ENCODE measurements at places on chromosomes 5 and 9. TPM values are rescaled to one million over a fixed set of nuclear protein-coding genes. Genes with fewer than 3 reads are reported as not detected.

The CDK5RAP2 gene
- 40.9 TPM for total RNA-seq

The GLDC gene
- 0.58 TPM for total RNA-seq

The PRRX2 gene
- total RNA-seq, result 50.0 TPM

The RASEF gene
- 0.44 TPM for total RNA-seq

The MLANA gene
- total RNA-seq, result not detected

The C5orf58 gene
- not detected for total RNA-seq

The NEUROG1 gene
- total RNA-seq, result not detected

The RFK gene
- 22.3 TPM for total RNA-seq

The CYSRT1 gene
- 0.44 TPM for total RNA-seq

The BHMT2 gene
- 6.4 TPM for total RNA-seq

The CDX1 gene
- total RNA-seq, result 0.17 TPM

The ISL1 gene
- total RNA-seq, result not detected

The PAEP gene
- not detected for total RNA-seq

The PALM2AKAP2 gene
- 5.1 TPM for total RNA-seq

The DCTN4 gene
- total RNA-seq, result 72.9 TPM

The HTR1A gene
- not detected for total RNA-seq

The GKAP1 gene
- total RNA-seq, result 0.66 TPM

The TRIM36 gene
- 0.29 TPM for total RNA-seq
